ENCODE measurements at places on chromosomes 6 and 20.

- DNase-seq: no peak
Observed at GRCh38 chr6:13457577-13457976, 29.8 kb downstream of the GFOD1 start.

GRCh38 chr6:7489376-7489775, 52.1 kb upstream of the DSP start:
- DNase-seq: no peak

GRCh38 chr6:109478841-109479624, 4.0 kb downstream of the ZBTB24 start:
- no peak for DNase-seq

- DNase-seq: no peak
Observed at GRCh38 chr6:7684076-7684475, 41.8 kb upstream of the BMP6 start.

DNA sequence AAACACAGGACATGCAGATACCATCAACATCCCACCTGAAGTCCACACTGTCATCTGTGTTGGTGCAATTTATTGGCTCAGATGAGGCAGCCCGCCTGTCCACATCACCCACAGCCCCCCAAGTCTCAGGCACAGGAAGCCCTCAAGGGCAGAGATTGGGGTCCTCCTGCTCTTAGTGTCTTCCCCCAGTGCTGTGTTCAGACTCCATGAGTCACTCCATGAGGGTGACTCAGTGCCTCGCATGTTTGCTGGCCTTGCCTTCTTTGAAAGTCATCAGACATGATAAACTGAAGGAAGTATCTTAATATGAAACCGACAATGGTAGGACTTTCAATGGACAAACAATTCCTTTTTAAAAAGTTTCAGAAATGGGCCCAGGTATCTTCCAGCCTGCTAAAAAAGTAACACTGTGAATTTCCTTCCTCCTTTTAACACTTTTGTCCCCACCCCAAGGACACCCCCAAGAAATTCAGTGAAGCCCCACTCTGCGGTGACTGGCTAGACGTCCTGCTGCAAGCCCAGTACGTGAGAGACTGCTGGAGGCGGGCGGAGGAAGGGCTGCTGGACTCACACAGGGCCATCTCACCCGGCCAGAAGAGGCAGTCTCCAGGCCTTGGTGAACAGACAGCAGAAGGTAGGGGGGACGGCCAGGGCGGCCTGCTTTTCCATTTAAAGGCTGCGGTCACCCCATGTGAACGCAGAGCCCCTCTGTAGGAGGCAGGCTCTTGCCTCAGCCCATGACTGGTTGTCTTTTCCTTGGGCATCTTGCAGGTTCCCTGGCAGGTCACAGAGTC, 43.0 kb upstream of the KCNK16 start:
- DNase-seq: no peak

DNA sequence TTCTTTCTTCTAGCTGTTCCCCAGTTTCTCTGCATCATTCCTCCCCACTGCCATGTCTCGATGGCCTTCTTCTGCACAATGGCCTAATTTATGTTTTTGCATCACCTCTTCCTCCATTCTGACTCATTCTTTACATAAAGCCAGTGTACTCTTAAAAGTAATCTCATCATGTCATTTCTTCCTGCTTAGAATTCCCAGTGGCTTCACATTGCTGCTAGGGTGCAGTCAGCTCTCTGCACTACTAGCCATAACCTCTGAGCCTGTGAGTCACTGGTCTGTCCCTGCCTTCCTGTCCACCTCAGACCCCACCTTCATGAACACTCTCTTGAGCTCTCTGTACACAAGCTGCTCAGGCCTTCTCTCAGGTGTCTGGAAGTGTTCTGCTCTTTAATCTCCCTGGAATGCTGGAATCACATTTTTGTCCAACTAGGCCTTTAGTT, 24.1 kb upstream of the TRIM27 start:
- DNase-seq: no peak

DNA sequence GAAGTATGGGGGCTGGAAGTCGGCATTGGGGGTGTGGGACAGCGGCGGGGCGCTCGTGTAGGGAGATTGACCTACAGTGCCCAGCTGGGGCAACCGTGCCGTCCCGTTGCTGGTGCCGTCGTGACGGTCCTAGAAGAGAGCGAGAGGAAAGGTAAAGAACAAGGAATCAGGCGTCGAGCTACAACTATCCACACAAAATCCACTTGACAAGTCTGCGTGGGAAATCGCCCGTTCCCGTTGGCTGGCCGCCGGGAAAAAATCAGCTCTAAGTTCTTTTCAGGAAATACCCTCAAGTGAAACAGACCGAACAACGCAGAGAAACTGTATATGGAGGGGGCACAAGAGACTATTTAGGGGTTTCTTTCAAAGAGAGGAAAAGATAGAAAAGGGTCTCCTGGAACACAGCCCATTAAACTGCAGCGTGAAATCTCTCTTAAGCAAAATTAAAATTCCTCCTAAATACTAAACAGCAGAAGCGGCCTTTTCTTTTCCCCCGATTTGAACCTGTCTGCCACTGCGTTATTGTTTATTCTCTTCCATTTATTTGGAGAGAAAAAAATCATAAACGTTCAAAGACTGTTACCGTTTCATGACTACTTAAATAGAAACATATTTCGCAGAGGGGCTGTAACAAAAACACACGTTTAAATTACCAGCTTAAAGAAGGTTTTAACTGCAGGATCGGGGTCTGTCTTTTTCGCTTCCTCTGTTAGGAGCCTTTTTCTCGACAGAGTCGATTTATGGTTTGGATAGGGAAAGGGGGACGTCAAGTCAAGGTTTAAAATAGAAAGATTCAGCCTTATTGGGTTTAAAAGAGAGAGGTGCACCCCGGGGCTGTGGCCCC, 4.4 kb downstream of the TFAP2A start:
- no peak for DNase-seq

DNA sequence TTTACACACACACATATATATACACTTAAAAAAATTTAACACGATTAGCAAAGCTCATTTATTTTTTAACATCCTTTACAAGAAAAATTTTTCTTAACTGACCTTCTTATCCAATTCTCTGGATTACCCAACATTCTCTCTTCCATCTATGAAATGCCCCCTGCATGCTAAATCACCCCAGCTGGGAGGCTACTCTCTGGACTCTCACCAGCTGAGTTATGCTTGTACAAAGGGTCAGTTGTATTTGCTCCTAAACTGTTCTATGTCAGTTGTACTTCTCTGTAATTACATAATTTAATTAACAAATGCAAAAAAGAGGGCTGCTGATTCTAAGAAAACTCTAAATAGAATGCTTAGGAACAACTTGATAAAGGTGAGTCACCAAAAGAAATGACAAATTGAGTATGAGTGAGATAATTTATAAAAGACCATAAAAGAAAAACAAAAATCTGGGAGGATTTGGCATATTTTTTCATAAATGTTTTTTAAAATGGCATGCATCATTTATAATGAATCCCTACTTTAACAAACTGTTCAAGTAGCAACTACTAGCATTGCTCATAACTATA, 120.5 kb downstream of the KIF13A start:
- no peak for DNase-seq

DNA sequence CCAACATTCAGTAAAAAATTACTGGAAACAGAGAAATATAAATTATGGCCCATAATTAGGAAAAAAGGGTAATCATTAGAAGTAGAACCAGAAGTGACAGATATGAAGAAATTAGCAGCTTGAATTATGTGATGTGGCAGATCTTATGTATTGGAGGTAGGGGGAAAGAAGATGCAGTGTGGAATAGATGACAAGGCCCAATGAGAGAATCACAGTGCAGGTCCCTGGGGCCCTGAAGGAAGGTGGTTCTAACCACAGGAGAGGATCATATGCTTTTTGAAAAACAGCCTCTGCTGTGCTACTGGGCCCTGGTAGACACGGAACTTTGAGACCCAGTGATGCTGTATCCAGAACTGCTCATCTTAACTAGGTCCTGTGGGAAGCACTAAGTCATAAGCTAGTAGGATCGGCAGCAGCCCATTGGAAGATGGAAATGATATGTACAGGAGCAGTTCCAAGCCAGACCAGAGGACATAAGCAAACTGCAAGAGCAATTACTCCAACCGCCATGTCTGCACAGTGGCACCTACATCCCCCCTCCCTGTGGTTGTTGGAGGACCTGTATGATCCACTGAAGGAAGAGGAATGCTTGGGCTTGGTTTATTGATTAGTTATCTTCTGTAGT, 14.2 kb downstream of the HEBP2 start:
- DNase-seq: no peak

- no peak for DNase-seq
Observed at GRCh38 chr6:21053612-21054011, 519.4 kb downstream of the CDKAL1 start.

DNA sequence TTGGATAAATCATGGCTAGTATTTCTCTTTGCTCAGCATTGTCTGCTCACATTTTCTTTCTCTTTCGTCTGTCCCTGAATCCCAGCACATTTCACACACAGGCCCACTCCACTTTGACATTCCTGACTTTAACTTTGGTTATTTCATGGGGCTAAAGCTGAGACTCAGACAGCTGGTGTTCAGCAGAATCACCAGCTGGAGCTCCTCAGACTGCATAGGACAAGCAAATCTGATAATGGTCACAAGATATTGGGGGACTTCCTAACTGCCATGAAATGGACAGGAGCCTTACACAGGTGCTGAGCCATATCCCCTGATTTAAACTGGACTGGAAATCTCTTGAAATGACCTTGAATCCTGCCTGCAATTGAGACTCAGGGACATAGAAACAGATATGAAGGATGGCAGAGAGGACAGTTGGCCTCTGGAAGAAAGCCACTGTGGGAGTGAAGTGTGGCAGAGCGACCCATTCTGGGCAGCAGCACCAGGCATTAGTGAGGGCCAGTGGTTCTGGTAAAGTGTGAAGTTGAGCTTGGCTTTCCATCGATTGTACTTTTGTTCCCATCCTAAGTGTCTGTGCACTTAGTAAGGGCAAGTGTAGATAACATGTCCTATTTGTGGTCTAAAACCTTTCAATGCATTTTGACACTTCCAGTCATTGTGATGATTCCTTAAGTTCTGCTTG, 10.0 kb upstream of the IFNGR1 start:
- DNase-seq: no peak

- DNase-seq: no peak
Observed at GRCh38 chr20:54214566-54214965, 6.7 kb downstream of the PFDN4 start.

- peak; percentile 55 for DNase-seq
Observed at GRCh38 chr20:2751878-2752566, 48.4 kb downstream of the CPXM1 start.

DNA sequence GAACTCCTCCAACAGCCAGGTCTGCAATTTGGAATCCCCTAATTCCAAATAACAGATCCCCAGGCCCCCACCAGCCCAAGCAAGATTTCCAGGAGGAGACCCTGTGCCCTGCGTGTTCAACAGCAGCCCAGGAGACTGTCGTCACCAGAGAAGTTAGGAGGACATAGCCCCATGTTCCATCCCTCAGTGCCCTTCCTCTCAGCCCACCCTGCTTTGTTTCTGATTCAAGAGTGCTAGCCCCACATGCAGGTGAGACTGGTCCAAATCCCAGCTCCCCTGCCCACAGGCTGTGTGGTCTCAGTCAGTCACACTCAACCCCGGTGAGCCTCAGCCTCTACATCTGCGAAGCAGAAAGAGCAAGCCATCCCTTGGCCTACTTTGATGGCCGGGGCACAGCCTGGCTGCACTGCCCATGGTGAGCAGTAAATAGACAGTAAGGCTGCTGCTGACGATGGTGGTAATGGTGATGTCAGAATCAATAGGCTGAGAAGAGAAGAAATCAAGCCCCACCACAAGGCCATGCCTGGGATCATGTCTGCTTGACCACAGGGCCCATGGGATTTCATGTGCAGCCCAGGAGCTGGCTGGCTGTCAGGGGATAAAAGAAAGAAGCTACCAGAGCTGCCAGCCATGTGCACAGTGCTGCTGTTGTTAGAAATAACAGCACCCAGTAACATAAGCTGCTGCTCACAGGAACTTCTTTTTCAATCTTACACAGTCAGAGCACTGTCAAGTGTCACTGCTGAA, 51.5 kb upstream of the NXT1 start:
- DNase-seq: no peak

- peak; percentile 58 for DNase-seq
Observed at GRCh38 chr20:3209257-3209945, at the start of gene ITPA. ITPA (plus strand) TSS chr20:3209498; CDS start chr20:3209552, 54 bp downstream.

- DNase-seq: no peak
Observed at GRCh38 chr20:64055893-64056638, 6.6 kb upstream of the SOX18 start.

DNA sequence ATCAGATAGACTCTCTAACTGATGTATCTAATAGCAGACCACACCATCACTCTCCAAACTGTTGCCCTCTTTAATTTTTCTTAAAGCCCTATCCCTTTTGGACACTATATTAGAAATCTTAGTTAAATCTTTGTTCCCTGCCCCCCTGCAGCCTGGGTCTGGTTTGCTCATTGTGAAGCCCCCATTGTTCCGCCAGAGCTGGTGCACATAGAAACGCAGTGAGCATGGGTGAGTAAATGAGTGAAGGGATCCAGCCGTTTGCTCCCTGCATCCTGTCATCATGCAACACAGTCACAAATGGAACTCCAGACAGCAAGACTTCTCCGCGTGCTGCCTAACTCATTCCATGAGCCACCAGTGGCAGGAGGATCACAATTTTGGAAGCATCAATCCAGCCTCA, 402.5 kb downstream of the PREX1 start:
- no peak for DNase-seq
